Motor neuron (in vitro differentiated cells): ENCODE measurements at places on chromosomes 3 and 15.

GRCh38 chr3:131224886-131225550 lies 156.6 kb upstream of the NUDT16 start:
- ATAC-seq: peak; percentile 18

GRCh38 chr3:33071946-33072345 lies 25.0 kb downstream of the GLB1 start:
- no peak for ATAC-seq

GRCh38 chr15:35834216-35834830 lies 288.4 kb upstream of the DPH6 start:
- ATAC-seq: peak; percentile 24

GRCh38 chr3:5707794-5708193 lies 520.3 kb downstream of the EDEM1 start:
- no peak for ATAC-seq

- ATAC-seq: no peak
Observed at GRCh38 chr15:70066447-70066846, 31.3 kb downstream of the TLE3 start.

DNA sequence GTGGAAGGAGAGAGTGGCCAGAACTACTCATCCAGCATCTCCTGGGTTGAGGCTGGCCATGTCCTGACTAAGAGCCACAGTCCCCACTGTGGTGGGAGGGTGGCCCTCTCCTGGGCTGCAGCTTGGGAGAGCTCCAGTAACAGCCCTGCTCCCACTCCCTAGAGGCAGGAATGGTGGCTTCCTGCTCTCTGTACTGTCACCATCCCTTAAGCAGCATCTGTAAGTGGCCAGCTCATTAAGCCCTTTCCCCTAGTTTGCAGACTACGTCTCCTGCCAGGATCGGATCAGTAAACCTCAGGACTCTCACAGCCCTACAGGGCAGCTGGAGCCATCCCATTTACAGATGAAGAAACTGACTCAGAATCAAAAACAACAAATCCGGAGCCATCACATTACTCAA lies 30.5 kb downstream of the DNAJB8 start:
- no peak for ATAC-seq

DNA sequence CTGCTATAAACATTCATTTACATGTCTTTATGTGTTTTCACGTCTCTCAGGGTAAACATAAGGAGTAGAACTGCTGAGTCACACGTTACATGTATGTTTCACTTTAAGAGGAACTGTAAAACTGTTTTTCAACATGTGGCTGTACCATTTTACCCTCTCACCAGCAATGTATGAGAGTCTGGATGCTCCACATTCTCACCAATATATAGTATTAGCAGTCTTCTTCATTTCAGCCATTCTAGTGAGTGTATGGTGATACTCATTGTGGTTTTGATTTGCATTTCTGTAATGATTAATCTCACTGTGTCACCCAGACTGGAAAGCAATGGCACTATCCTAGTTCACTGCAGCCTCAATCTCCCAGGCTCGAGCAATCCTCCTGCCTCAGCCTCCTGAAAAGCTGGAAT lies 37.1 kb downstream of the PHC3 start:
- ATAC-seq: no peak

GRCh38 chr15:71325481-71325880 lies 210.2 kb downstream of the THSD4 start:
- no peak for ATAC-seq
